ENCODE measurements at places on chromosomes 7 and 10.

DNA sequence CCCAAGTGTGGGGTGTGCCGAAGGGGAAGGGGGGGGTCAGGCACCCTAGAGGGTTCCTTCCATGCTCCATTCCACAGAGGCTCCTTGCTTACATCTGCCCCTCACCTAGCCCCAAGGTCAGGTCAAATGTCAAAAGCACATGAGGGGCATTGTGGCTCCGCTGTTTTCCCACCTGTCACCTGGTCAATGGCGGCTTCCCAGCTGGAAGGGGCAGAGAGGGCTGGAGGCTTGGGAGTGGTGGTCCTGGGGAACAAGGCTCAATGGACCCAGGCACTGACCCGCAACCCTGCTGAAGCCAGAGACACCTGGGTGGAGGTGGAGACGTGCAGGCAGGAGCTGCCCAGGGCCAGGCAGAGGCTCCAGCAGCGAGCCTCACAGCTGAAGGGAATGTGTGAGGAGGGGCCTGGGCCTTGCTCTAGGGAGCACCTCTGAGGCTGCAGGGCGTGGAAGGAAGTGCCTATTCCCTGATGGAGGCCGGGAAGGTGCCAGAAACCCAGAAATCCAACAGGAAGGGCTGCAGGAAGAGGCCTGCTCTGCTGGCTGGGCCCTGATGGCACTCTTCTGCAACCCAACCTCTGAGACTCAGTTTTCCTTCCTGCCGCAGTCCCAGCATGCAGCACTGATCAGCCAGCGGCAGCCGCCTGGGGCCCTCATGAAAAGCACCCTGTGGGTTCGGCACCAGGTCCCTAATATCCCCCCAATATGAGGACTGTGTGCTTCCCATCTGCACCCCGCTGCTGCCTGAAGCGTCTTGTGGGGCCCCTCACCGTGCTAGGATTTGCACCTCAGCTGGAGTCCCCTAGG lies 16.0 kb downstream of the RASGEF1A start:
- DNase-seq, result no peak

- no peak for DNase-seq
Observed at GRCh38 chr10:72808001-72808400, 85.5 kb upstream of the OIT3 start.

DNA sequence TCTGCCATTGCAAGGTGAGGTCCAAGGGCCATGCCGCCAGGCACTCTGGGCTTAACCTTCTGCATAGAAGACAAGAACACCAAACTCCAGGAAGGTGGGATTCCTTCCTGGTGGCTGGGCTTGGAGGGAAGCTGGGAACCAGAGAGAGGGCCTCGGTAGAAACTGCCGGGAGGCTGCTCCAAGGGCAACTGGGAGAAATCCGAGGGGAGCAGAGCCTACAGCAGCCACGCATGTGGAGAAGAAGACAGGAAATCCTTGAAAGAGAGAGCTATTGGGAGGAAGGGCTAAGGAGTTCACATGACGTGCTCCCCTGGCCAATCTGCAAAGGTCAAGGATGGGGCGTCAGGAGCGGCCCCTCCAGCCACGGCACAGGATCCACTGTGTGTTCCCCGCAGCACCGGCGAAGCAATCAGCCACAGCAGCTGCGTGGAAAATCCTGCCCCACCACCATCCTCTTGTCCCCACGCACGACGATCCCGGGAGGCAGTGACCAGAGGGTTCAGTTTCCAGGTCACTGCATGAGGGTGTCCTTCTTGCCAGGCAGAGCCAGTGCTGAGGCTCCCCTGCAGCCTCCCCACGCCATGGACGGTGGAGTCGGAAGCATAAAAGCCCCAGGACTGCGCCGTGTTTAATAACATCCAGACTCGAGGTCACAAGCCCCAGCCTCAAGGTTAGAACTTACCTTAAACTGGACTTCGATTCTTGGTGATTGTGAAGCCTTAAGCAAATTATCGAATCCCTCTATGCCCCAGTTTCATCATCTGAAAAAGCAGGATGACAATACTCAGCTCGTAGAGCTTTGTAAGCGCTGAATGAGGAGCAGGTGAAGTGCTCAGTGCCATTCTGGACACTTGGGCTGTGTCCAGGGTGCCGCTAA lies 8.6 kb upstream of the PPP2R2D start:
- no peak for DNase-seq

DNA sequence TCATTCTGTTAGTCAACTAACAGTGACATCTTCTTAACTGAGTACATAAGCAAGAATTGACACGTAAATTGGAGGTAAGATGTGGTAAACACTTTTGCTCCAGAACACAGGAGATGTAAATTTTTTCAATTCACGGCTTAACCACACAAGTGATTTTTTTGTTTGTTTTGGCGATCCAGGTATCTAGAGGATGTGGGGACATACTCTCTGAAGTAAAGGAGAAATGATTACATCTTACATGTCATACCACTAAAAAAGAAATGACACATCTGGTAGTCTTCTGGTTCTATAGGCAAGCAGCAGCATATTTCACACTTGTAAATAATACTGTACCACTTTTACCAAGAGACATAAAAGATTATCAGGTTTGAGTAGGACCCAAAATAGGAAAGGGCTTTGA lies 200.3 kb upstream of the ZWINT start:
- no peak for DNase-seq

GRCh38 chr10:93826355-93826754 lies 67.4 kb upstream of the SLC35G1 start:
- DNase-seq, result no peak

GRCh38 chr10:29681676-29682448 lies 47.1 kb upstream of the SVIL start:
- no peak for DNase-seq

DNA sequence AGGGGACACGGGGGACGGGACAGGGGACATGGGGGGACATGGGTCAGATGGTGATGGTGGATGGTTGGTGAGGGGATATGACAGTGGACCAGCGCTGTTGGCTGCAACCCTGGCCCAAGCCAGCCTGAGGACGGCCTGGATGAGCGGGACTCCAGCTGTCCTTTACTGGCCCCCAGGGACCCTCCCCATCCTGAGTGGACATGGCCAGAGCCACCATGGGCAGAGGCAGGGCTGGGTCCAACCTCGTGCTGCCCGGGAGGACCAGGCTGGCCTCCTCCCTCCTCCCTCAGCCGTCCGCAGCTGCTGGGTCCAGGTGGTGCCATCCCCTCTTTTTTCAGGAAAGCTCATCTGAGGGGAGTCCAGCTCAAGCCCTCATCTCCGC lies 30.4 kb downstream of the GET4 start:
- DNase-seq, result no peak

DNA sequence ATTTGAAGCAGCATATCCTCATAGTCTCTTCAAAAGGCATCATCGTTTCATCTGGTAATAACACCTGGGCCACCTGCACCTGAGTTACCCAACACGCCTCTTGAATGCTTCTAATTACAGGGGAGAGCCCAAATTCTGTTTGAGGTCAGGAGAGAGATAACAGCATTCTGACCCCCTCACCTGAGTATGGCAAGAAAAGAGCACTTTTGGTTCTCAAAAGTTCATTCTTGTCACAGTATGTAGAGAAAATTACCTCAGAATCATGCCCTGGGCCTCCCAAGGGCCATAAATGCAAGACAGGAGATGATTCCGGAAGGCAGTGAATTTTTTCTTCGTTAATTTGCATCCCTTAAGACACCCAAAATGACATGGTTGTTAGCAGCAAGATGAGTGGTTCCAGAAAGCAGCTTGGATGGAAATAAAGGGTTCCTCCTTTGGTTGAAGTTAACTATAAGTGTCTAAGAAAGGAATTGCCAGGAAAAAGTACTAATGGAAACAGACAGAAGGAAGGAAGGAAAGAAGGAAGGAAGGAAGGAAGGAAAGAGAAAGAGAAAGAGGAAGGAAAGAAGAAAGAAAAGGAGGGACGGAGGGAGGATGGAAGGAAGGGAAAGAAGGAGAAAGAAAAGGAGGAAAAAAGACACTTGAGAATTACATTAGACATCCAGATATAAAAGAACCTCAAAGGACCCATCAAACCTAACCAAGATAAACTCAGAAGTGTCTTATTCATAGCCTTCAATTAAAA lies 228.4 kb upstream of the RHOBTB1 start:
- no peak for DNase-seq

DNA sequence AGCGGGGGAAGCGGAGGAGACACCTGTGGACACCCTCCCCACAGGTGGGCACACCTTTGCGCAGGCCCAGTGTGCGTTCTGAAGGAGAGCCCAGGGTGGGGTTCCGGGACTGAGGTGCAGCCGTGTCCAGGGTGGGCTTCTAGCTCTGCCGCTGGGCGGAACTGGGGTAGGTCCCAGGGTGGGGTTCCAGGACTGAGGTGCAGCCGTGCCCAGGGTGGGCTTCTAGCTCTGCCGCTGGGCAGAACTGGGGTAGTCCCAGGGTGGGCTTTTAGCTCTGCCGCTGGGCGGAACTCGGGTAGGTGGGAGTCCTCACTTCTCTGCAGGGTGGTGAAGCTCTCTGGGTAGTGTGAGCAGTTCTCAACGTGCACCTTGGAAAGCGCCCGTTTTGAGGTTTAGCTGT lies 78.7 kb downstream of the DNAJB6 start:
- DNase-seq, result no peak

DNA sequence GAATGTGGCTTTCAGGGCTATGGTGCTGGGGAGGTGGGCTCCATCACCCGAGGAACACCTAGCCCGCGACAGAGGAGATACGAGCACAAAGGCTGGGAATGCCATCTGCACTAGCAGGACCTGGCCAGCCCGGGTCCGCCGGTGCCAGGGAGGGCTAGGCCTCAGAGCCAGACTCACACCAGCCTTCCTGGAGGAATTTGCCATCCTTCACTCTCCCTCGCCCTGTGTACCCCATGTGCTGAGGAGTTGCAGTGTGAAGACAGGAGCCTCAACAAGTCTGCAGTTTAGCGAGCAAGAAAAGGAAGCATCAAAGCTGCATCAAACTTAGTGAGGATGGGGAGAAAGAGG lies 123.6 kb upstream of the JCAD start:
- no peak for DNase-seq

GRCh38 chr7:46747869-46748576 lies 827.0 kb upstream of the IGFBP3 start:
- DNase-seq, result no peak

DNA sequence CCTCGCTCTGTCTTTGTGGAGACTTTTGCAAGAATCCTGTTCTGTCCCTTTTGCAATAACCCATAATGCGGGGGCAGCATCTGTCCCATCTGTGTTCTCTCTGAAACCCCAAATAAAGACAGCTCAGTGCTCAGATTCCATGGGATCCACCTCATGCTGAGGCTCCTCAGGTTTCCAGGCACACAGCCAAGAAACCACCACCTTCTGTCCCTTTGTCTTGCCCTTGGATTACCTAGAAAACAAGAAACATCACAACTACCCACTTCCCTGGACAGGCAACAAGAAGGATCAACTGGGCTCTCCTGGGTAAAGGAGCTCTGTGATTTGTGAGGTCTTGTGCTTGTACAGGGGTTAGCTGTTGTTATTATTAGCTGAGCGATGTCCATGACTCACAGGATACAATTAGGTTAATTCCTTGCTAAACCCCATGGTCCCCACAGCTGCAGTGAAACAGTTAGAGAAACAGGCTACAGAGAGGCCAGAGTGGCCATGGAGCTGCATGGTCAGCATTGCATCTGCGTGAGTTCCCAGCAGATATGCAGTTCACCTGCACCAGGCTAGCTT lies 50.2 kb downstream of the CXCL12 start:
- no peak for DNase-seq

DNA sequence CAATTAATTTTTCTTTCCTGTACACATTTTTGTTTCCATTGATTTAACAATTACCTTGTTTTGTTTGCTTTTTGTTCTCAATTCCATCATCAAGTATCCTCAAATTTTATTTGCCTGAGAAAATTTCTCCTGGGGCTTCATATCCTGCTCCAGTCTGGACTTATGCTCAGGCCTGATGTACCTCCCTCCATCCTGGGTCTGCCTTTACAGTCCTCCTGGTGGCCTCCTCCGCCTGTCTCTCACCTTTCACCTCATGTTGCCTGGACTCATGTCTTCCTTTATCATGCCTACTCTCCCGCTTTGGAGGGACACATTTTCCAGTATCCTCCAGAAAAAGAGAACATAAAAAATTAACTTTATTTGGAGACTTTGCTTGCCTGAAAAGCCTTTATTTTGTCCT lies 12.1 kb upstream of the TAS2R60 start:
- DNase-seq, result no peak

DNA sequence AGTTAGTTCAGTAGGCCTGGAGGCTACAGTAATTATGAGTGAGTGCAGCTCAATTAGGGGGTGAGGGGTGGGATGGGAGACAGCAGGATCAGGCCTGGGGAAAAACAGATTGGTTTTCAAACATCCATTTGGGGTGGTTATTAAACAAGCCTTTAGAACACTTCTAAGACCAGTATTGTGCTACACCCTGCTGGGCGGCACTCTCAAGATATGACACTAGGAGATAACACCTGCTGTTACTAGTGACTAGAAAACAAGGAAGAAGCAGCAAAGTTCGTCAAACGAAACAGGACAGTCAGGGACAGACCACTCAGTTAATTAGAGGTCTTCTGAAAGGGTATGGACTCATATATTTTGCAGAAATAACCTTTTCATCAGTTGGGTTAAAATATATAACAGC lies 353.6 kb downstream of the PTEN start:
- no peak for DNase-seq

- no peak for DNase-seq
Observed at GRCh38 chr10:124867304-124867703, 65.7 kb downstream of the ABRAXAS2 start.

Measured in GM12864 (cell line).